Right lobe of liver (tissue), 6 donors: ENCODE measurements at places on chromosomes 5 and 9. TPM values are rescaled to one million over a fixed set of nuclear protein-coding genes. Genes with fewer than 3 reads are reported as not detected.

GRCh38 chr5:96584712-96585111 lies 77.5 kb upstream of the CAST start:
- H3K4me3 ChIP-seq = no peak overlapping the region
- no peaks in the 10 kb centered on the region for H3K27me3 ChIP-seq
- no peaks in the 10 kb centered on the region for H3K36me3 ChIP-seq
- DNase-seq = no peak
- no peaks in the 10 kb centered on the region for H3K4me1 ChIP-seq

- no peak overlapping the region for H3K4me3 ChIP-seq
- no peak for DNase-seq
- H3K27ac ChIP-seq = no peak overlapping the region
- no peaks in the 10 kb centered on the region for H3K4me1 ChIP-seq
These were observed 1079.9 kb upstream of the ACO1 start for GRCh38 chr9:31304576-31304975.

GRCh38 chr5:112637343-112637742 lies 100.3 kb upstream of the APC start:
- DNase-seq = no peak
- no peak overlapping the region for H3K27ac ChIP-seq
- H3K4me1 ChIP-seq = peaks cover 29% of the 10 kb centered on the region
- no peaks in the 10 kb centered on the region for H3K27me3 ChIP-seq
- H3K4me3 ChIP-seq = no peak overlapping the region

- no peak overlapping the region for H3K4me3 ChIP-seq
- H3K27ac ChIP-seq = no peak overlapping the region
- H3K36me3 ChIP-seq = no peaks in the 10 kb centered on the region
- no peaks in the 10 kb centered on the region for H3K27me3 ChIP-seq
- no peak for DNase-seq
- no peaks in the 10 kb centered on the region for H3K4me1 ChIP-seq
These were observed 1866.7 kb upstream of the C9orf72 start for GRCh38 chr9:29439961-29440360.

- no peak for DNase-seq
- H3K4me3 ChIP-seq = no peak overlapping the region
- H3K27me3 ChIP-seq = no peaks in the 10 kb centered on the region
- H3K36me3 ChIP-seq = no peaks in the 10 kb centered on the region
These were observed 45.2 kb upstream of the FAM240B start for GRCh38 chr9:38765101-38765500.

GRCh38 chr5:174086751-174087150 lies 41.2 kb downstream of the NSG2 start:
- H3K27ac ChIP-seq = no peak overlapping the region
- no peaks in the 10 kb centered on the region for H3K36me3 ChIP-seq
- H3K27me3 ChIP-seq = no peaks in the 10 kb centered on the region
- no peak overlapping the region for H3K4me3 ChIP-seq
- DNase-seq = no peak

DNA sequence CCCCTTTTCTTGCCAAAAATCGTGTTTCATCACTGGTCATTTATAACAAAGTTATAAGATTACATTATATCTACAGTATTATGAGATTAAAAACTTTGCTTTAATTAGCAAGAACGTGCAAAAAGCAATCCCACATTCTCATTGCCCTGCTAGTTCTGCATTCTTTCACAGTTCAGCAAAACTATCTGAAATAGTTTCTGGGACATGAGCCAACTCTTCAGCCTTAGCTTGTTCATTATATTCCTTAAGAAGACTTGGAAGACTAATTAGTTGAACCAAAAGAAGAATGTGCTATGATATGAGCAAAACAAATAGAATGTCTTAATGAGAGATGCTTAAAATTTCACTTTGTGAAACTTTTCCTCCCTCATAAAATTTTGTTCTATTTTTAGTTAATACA lies 76.7 kb downstream of the ITGA1 start:
- no peak overlapping the region for H3K27ac ChIP-seq
- DNase-seq = no peak
- H3K36me3 ChIP-seq = no peaks in the 10 kb centered on the region
- no peaks in the 10 kb centered on the region for H3K4me1 ChIP-seq

- H3K27me3 ChIP-seq = no peaks in the 10 kb centered on the region
- H3K36me3 ChIP-seq = no peaks in the 10 kb centered on the region
- H3K27ac ChIP-seq = no peak overlapping the region
- no peak for DNase-seq
- no peaks in the 10 kb centered on the region for H3K4me1 ChIP-seq
These were observed 451.6 kb upstream of the CD180 start for GRCh38 chr5:67648201-67648671.

DNA sequence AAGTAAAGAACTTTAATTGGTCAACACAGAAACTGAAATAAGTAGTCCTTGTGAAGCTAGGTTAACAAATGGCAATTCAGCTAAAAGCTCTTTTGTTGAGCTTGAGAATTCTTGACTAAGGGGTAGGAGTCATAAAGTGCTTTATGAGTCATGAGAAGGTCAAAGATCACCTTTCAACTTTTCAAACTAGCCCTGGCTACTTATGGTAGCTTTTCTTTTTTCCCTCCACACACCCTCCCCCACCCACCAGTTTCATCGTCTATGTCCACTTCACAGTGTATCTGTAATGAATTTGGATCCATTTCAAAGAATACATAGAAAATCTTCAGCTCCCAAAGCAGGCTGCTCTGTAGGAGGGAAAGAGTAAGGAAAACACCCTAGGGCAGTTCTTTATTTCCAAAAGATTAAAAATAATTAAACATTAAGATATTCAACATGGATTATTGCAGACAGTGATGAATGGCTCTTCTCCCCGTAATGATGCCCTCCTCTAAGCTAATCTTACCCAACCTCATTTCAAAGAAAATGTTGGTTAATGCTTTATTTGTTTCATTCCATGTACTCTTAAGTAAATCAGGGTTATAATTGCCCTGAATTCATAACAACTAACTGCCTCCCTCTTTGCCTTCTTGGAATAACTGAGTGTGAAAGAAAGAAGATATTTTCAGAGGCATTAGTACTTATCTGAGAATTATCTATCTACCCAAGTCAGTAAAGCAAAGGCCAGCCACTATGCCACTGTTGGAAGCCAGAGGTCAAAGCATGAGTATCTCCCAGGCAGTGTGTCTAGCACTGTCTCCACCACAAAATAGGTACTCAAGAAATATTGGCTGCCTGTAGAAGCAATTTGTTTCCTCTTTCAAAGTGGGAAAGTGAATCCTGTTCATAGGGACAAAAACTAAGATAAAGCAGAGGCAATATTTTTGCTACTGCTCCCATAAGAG lies 290.6 kb downstream of the PIK3R1 start:
- H3K4me1 ChIP-seq = no peaks in the 10 kb centered on the region
- H3K36me3 ChIP-seq = no peaks in the 10 kb centered on the region
- H3K27me3 ChIP-seq = no peaks in the 10 kb centered on the region
- no peak overlapping the region for H3K4me3 ChIP-seq

DNA sequence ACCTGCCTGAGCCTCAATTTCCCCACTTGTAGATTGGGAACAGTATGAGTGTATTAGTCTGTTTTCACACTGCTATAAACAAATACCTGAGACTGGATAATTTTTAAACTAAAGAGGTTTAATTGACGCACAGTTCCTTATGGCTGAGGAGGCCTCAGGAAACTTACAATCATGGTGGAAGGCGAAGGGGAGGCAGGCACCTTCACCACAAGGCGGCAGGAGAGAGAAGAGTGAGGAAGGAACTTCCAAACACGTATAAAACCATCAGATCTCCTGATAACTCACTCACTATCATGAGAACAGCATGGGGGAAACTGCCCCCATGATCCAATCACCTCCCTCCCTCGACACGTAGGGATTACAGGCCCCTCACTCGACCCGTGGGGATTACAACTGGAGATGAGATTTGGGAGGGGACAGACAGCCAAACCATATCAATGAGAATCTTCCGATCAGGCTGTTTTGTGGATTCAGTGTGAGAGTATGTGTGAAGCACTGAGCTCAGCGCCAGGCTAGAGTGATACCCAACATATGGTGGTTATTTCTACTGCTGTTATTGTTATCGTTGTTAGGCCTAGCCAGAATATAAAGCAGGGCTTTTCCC lies 14.6 kb upstream of the LMX1B start:
- H3K36me3 ChIP-seq = no peaks in the 10 kb centered on the region
- H3K27me3 ChIP-seq = no peaks in the 10 kb centered on the region
- H3K4me1 ChIP-seq = no peaks in the 10 kb centered on the region

DNA sequence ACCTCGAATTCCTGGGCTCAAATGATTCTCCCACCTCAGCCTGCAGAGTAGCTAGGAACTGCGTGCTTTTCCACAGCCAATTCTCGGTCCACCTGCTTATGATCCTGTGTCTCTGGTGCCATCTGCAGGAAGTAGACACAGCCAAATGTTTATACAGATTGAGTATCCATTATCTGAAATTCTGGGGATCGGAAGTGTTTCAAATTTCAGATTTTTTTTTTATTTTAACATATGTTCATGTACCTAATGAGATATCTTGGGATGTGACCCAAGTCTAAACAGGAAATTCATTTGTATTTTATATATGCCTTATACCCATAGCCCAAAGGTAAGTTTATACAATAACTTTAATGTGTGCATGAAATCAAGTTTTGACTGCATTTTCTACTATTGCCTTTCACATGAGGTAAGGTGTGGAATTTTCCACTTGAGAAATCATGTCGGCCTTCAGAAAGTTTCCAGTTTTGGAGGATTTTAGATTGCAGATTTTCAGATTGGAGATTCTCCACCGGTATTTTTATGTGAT lies 89.5 kb downstream of the ESM1 start:
- no peak for DNase-seq
- H3K27ac ChIP-seq = no peak overlapping the region
- no peak overlapping the region for H3K4me3 ChIP-seq
- no peaks in the 10 kb centered on the region for H3K27me3 ChIP-seq

- no peaks in the 10 kb centered on the region for H3K36me3 ChIP-seq
- no peaks in the 10 kb centered on the region for H3K27me3 ChIP-seq
- H3K27ac ChIP-seq = no peak within 1 kb of the TSS
- DNase-seq = no peak
- H3K4me1 ChIP-seq = peaks cover 5% of the 10 kb centered on the region
- peak within 1 kb of the TSS; percentile 48 for H3K4me3 ChIP-seq
These were observed at the start of gene BSPRY for GRCh38 chr9:113349445-113350094. Gene BSPRY, plus strand, starts transcription at chr9:113349541. Its CDS starts 39 bp downstream, at chr9:113349580.

DNA sequence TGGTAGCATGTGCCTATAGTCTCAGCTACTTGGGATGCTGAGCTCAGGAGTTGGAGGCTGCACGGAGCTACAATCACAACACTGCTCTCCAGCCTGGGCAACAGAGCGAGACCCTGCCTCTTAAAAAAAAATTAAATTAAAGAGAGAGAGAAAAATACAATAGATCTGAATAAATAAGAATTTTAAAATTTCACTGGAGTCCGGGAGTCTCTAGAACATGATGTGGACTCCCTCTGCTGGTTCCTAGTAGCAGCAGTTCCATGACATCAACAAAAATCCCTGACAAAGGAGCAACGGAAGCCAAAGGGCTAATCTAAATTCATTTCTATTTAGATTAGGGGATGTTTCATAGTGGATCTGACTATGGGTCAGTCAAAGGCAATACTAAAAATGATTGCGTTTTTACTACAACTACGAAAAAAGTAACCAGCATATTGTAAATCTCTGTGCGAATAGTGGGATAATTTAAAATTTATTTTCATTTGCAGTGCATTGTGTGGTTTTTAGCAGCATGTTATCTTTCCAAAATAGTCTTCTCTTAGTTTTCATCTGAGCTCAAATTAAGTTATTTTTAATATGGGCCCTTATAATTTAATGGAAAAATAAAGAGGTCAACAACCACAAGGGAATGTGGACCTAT lies 6.7 kb downstream of the INIP start:
- no peaks in the 10 kb centered on the region for H3K36me3 ChIP-seq
- H3K4me3 ChIP-seq = no peak overlapping the region
- no peak for DNase-seq
- no peaks in the 10 kb centered on the region for H3K27me3 ChIP-seq
- no peaks in the 10 kb centered on the region for H3K4me1 ChIP-seq

DNA sequence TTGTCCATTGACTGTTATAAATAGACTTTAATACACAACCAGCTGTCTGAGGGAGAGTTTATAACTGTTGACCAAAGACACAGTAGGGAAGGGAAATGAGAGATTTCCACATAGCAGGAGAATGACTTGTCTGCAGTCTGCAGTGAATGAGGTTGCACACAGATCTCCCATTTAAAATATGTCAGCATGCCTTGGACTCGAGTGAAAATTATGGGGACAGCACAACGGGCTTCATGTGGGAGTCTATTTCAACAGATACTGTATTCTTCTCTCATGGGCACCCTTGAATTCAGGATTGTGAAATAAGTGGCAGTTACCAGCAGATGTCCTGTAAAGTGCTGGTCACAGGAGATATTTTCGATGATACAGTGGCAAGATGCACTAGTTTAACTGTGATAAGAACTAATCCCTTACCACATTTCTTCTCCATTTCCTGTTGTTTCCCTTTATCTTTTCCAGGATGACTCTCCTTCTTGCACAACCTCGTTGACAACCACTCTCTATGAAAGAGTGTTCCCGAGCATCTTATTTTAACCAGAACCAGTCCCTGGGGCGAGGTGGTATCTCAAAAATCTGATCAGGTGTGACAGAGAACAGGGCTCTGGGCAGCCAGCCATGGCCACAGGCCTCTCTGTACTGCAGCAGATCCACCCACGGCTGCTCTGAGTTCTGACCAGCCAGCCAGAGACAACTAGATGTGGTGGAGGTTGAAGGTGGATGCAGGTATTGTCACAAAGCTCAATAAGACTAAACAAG lies 51.5 kb upstream of the MAP3K1 start:
- H3K4me3 ChIP-seq = no peak overlapping the region
- H3K27me3 ChIP-seq = no peaks in the 10 kb centered on the region
- no peak for DNase-seq
- no peak overlapping the region for H3K27ac ChIP-seq

DNA sequence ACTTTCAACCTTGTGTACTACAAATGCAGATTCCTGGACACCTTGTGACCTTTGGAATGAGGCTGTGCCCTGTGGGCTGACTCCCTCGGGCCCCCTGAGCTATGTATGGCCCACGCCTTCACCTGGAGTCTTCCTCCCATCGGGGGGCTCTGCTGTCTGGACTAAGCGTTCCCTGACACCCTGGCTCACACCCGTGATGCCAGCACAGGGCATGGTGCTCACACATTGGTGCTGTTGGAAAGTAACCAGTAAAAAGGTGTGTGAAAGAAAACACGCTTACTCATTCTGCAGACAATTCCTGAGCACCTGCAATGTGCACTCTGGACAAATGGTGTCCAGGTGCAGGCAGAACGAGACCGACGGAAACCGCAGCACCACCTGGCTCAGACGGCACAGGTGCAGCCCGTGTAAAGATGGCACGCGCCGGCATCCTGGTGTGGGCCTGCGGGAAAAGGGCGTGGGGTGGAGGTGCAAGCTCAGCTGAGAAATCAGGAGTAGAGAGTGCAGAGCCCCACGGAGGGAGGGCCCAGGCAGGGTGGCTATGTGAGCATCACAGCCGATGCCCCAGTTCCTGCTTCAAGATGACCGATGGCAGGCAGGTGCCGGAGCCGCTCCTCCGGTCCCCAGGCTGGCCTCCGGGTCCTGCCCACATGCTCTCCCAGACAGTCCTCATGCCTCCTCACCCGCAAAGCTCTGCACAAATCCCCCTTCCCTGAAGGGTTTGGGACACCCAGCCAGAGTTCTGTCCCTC lies 11.0 kb downstream of the LPCAT1 start:
- no peak overlapping the region for H3K27ac ChIP-seq
- no peaks in the 10 kb centered on the region for H3K36me3 ChIP-seq
- DNase-seq = peak; percentile 38

GRCh38 chr5:178941361-178941760 lies 363 bp downstream of the ZNF454 start:
- H3K27me3 ChIP-seq = no peaks in the 10 kb centered on the region
- no peak for DNase-seq
- no peak overlapping the region for H3K27ac ChIP-seq
- no peaks in the 10 kb centered on the region for H3K4me1 ChIP-seq
- H3K36me3 ChIP-seq = no peaks in the 10 kb centered on the region

NRARP gene
- total RNA-seq = 1.1 TPM

C9orf50 gene
- total RNA-seq = not detected

CCDC183 gene
- total RNA-seq = 0.62 TPM

TXNDC8 gene
- total RNA-seq = not detected

FOXD4 gene
- total RNA-seq = not detected

SLC36A2 gene
- not detected for total RNA-seq

NOXA1 gene
- 8.0 TPM for total RNA-seq
